ENCODE measurements at places on chromosomes 16 and 17.

GRCh38 chr17:33901085-33901484 is 354.0 kb upstream of the CCL2 start:
- DNase-seq: no peak

GRCh38 chr17:81346908-81347349 is 48.3 kb upstream of the BAHCC1 start:
- no peak for DNase-seq

- DNase-seq: peak; percentile 29
These were observed 11.0 kb downstream of the CYB561 start for GRCh38 chr17:63434951-63435571.

- no peak for DNase-seq
These were observed 165.3 kb upstream of the DYNLRB2 start for GRCh38 chr16:80375513-80375912.

- no peak for DNase-seq
These were observed 12.4 kb upstream of the ST6GALNAC2 start for GRCh38 chr17:76598004-76598439.

DNA sequence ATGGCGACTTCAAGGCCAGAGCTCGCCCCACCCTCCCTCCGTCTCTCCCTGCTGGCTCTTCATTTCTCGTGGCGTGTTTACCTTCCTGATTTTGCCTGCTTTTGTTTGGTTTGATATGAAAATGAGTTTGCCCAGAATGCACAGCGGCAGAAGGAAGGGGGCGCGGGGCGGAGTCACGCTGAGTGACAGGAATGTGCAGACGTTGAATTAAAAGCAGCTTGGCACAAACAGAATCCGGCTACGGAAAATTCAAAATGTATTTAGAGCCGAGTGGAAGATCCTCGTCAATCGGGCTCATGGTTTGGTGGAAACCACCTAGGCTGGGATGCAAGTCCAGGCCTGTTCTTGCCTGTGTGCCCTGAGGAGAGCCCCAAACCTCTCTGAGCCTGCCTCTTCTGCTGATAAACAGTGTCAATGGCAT is 102.7 kb downstream of the SDK2 start:
- DNase-seq: no peak

GRCh38 chr17:1931844-1932579 is 93.1 kb downstream of the RTN4RL1 start:
- DNase-seq: no peak

GRCh38 chr16:67841198-67841815 is 813 bp upstream of the THAP11 start:
- no peak for DNase-seq

GRCh38 chr17:17729620-17730249 is 48.5 kb downstream of the RAI1 start:
- DNase-seq: peak; percentile 77

- no peak for DNase-seq
These were observed 74.8 kb downstream of the UTP18 start for GRCh38 chr17:51335006-51335590.

GRCh38 chr16:89656435-89657121 is 930 bp downstream of the CHMP1A start:
- DNase-seq: no peak

GRCh38 chr17:66375121-66375520 is 72.7 kb downstream of the PRKCA start:
- no peak for DNase-seq

- no peak for DNase-seq
These were observed 102.2 kb downstream of the RAP1GAP2 start for GRCh38 chr17:2898255-2898926.

DNA sequence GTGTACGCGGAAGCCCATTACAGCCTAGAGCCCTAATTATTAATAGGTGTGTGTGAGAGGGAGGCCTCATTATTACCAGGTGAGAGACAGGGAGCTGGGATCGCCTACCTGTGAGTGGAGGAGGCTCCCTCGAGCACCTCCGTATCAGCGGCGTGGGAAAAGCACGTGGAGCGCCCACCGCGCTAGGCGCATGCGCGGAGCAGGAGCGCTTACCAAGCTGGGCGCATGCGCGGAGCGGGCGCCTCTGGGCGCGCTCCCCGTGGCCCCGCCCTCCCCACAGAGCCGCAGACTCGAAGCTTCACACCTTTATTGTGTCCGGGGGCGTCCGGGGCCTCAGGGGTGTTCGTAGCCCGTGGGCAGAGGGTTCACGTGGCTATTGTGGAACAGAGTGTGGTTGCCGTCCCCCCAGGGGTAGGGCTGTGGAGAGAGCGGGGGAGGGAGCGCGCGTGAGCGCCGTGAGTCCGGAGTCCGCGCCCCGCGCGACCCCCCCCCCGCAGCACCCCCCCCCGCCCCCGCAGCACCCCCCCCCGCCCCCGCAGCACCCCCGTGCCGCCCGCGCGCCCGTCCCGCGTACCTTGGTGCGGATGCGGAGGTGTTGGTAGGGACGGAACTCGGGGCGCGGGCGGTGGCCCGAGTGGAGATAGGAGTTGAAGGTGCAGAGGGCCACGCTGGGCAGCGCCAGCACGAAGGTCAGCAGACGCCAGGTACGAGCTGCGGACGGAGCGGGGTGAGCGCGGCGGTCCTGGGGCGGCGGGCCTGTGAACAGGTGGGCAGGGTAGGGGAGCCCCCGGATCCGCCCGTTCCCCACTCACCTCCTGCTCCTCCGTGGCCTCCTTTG is 500 bp downstream of the COX6A2 start:
- DNase-seq: peak; percentile 47

- DNase-seq: no peak
These were observed 44.1 kb downstream of the CYB5D2 start for GRCh38 chr17:4187076-4187475.

- DNase-seq: peak; percentile 18
These were observed 45.8 kb downstream of the VPS35L start for GRCh38 chr16:19601083-19601976.

DNA sequence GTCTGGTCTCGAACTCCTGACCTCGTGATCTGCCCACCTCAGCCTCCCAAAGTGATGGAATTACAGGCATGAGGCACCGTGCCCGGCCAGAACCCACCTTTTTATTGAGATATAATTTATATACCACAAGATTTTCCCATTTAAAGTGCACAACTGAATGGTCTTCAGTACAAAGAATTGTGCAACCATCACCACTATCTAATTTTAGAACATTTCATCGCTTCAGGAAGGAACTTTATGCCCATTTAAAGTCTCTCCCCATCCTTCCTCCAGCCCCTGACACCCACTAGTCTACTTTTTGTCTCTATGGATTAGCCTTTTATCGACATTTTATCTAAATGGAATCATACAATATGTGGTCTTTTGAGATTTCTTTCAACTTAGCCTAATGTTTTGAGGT is 25.4 kb upstream of the HELZ start:
- no peak for DNase-seq

DNA sequence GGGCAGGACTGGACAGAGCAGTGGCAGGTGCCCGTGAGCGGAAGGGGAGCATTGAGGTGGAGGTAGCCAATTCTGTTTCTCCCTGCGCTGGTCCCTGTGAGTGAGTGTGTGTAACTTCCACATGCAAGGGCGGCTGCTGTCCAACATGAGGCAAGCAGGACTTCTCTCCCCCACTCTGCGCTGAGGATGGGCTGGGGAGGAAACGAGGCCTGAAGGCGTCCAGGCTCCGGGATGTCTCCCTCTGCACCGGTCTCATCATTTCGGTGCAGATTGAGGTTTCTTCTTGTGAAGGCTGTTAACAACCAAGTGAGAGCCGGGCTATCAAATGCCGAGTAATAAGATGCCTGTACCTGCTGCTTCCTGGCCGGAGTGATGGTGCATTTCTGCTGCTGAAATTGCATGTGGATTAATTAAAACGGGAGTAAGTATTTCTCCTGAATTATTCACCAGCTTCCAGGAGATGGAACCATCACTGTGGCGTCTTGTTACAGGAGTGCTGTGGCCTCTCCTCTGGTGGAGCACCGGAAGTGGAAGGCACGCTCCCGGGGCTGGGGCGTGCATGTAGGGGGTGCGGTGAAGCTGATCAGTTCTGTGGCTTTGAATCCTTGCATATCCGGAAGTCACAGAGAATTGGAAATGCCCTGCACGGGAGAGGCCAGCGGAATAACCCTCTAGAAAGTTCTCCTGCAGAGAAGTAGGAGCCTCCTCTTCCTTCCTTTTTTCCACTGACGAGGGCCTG is 41.7 kb upstream of the MGAT5B start:
- DNase-seq: no peak

GRCh38 chr17:51018541-51018940 is 102.1 kb downstream of the SPAG9 start:
- DNase-seq: no peak

DNA sequence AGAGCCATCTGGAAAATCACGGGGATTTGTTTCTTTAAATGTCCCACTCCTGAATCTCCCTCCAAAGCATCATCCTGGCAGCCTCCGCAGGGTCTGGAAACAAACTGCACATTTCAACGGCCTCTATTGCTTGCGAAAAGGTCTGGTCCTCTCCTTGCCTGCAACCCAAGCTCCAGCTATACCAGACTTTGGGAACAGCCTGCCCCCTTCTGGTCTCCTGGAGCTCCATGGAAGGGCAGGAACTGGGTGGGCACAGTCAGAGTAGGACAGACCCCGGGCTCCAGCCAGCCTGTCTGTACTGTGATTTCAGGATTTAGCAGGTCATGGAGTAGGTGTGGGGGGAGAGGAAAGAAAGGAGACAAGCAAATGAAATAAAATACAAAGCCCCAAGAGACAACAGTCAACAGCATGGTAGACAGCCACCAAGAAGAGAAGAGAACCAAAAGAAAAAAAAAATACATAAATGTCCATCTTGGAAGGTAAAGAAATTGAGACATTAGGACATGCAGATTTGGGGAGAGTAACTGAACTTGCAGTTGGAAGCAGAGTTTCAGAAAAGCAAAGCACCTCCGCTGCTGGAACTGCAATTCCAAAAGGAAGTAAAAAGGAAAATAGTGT is 2.7 kb downstream of the XYLT1 start:
- DNase-seq: peak; percentile 42

DNA sequence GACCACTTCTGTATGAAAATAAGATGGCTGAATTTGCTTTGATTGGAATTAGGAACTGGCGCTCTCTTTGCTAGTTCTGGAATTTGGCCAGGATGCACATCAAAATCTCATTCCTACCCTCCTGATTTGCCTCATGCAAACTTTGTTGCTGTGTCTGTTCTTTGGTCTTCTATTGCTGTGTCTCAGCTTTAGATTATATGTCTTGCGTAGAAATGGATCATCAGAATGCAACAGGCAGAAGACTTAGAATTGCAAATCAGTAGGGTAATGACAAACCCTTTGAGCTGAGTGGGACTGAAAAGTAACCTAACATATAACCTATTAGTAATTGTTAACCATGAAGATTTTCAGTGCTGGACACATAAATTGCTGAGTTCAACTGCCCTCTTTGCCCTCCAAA is 30.3 kb downstream of the RAD51C start:
- DNase-seq: no peak

- DNase-seq: no peak
These were observed 236.4 kb downstream of the CCDC182 start for GRCh38 chr17:57508671-57509070.

DNA sequence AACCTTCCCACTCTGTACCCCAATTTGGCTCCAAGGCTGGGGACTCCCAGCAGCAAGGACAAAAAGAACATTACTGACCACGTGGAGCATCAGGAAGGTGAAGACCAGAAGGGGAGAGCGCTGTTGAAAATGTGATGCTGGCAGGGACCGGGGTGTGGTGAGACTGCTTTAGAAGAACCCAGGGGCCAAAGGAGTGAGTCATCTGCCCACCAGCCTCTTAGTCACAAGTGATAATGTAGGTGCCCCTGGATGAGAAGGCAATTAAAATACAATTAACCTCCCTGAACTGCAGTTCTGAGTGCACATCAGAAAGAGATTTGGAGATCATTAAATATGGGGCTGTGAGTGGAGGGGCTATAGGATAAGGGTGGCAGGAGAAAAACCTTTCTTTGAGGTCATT is 366.6 kb upstream of the CCL2 start:
- DNase-seq: no peak

- DNase-seq: no peak
These were observed 5.2 kb downstream of the IL34 start for GRCh38 chr16:70651524-70651923.

DNA sequence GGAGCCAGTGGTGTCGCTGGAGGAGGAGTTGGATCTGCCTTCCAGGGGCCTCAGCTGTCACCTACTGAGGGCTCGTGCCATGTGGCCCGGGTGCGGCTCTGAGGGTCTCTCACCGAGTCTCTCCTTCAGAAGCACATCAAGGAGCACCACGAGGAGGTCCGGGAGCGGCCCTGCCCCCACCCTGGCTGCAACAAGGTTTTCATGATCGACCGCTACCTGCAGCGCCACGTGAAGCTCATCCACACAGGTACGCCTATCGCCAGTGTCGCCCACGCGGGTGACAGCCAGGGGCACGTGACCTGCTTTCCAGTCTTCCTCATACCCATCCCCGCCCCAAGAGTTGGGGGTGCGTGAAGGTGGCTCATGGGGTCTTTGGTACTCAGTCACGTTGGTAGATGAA is 12.5 kb downstream of the ZNF276 start:
- no peak for DNase-seq

DNA sequence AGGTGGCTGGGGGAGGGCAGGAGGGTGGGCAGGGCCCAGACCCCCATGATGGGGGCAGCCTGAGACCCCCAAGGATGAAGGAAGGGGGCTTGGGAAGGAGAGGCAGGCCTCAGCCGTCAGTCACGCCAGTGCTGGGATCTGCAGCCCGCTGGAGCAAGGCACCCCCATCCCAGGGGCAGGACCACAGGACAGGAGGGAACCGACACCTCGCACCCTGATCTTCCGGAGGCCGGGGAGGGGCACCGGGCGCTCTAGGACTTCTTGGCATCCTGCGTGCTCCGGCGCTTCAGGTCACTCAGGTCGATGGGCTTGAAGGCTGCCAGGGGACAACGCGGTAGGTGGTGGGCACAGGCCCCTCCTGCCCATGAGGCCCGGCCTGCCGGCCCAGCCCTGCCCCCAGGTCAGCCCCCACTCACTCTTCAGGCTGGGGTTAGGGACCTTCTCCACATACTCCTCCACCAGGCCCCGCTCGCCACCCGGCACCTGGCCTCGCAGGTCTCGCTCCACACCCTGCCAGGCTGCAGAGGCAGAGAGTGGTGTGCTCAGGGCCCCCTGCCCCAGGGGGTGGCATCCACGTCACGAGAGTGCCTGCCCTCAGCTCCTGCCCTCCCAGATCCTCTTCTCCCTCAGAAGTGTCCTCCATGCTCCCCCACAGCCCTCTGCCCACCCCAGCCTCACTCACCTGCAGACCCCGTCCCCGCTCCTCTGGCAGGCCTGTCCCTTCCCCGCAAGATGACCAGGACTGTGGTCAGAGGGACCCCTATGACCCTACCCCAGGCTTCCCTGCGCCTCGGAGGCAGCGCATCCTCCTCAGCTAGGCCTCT is 9.9 kb downstream of the MCRIP1 start:
- DNase-seq: no peak

- no peak for DNase-seq
These were observed 175.8 kb downstream of the C16orf95 start for GRCh38 chr16:87141402-87141801.

- DNase-seq: no peak
These were observed 509 bp downstream of the ADAD2 start for GRCh38 chr16:84191466-84191865.

DNA sequence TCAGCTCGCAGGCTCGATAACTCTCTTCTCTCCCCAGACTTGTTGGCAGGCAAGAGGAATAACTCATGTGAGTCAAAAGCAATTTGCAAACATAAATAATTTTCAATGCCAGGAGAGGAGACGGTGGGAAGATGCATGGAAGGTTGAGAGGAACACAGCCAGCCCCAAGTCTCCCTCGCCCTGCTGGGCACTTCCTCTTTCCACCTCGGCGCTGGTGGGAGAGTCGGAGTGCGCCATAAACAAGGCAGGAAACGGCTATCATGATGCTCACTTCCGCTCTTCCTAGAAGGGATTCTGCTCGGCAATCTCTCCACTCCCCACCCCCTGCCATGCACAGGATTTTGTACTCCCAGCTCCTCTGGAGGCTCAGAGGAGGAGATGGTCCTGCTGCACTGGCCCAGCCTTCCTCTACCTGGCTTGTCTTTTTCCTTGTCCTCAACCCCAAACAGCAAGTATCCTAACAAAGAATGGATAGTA is 13.0 kb downstream of the CBX4 start:
- no peak for DNase-seq
